ENCODE measurements at places on chromosomes 5 and 9.

GRCh38 chr5:129506950-129507349 is 46.9 kb downstream of the ADAMTS19 start:
- DNase-seq = no peak

GRCh38 chr5:60805463-60805862 is 38.6 kb downstream of the ELOVL7 start:
- DNase-seq = no peak

DNA sequence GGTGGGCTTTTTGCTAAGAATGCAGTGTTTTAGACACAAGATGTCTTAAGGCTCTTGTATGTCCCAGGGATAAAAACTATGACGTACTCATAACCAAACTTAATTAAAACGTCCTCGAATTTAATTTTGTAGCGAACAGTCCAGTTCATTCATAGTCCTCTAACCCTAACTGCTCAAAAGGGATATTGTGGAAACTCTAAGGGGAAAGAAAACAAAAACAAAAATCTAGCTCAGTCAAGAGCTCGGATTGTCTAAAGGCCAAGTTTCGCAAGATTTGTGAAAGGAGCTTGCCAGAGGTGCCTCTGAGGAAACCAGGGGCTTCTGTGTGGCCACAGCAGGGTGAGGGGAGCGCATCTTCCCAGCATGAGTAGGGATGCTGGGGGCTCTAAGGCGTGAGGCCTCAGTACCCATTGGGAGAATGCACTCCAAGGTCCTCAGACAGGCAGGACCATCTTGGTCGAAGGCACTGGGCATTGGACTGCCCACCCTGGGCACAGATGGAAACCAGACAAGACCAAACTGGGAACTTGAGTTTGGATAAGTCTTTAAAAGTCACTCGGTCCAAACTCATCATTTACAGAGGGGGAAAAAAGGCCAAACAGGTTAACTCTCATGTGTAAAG is 71.8 kb downstream of the PRRT1B start:
- DNase-seq = no peak

GRCh38 chr9:88476491-88477271 is 58.3 kb upstream of the NXNL2 start:
- DNase-seq = no peak

- DNase-seq = no peak
Observed at GRCh38 chr5:64502196-64502595, 3.6 kb upstream of the RGS7BP start.

DNA sequence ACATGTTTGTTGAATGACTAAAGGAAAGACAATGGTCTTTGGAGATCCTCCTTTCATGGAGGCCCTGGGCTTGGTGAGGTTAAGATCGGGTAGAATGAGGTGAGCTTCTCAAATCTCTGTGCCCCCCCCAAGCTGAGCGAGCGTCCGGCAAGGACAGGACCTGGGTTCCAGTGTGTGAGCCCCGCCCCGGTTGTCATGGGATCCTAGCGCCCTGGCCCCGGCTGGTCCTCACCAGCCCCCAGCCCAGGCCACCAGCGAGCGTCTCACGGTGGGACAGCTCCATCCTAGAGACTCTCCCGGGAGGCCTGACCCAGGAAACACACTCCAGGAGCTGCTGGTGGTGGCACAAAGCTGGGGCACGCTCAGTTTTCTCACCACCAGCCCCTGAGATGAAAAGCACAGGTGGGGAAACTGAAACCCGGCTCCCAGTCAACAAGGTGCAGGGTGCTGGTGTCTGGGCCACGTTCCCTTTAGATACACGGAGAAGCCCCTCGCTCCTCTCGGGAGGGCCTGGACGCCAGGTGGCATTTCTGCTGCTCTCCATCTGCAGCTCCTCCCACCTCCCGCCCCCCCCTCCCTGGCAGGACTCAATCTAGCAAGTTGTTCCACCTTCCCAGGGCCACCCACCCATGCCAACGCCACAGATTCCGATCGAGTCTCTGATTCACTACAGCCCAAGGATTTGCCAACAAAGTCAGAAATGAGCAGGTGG is 131.3 kb upstream of the PPP1R26 start:
- DNase-seq = no peak

DNA sequence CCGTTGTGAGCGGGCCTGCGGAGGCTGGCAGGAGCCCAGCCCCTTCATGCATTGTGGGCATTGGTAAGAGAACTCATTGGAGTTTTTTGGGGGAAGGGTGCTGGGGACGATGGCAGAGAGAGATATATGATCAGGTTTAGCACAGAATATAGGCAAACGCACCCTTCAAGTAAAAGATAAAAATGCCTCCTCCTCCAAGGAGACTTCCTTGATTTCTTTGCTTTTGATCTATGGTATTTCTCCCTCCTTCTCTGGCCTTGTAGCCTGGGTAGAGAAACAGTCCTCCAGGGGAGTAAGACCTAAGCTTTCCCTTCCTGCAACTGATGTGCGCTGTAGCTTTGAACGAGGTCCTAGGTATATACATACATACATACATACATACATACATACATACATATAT is 960 bp upstream of the PPARGC1B start:
- DNase-seq = no peak

DNA sequence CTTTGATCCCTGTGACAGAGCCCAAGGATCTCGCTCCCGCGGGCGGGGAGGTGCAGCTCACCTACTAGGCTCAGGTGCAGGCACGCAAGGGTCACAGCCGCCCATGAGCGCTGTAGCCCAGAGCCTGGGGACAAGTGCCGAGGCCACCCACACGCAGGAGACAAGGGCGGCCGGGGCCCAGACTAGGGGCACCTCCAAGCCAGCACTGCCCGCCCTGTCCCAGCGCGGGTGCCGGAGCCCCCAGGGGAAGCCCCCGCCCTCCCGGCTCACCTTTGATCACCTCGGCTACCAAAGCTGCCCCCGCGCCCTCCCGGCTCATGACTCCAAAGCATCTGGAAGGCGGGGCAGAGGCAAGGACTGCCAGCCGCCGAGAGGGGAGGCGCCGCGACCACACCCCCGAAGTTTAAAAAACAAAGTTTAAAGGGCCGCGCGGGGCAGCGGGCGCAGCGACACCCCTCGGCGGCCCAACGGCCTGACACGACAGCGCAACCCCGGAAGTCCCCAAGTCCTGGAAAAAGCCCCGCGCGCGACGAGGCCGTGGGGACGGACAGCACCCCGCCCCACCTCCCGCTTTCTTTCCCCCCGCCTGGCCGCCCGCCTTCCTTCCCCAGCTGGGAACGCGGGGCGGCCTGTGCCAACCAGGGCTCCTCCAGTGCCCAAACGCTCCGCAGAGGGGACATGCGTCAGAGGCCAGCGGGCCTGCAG is 53.0 kb downstream of the CDC14B start:
- peak; percentile 74 for DNase-seq

GRCh38 chr9:94083384-94083783 is 880 bp upstream of the PTPDC1 start:
- DNase-seq = no peak

GRCh38 chr5:72041654-72042053 is 65.6 kb upstream of the MAP1B start:
- no peak for DNase-seq
